ENCODE measurements at places on chromosomes 5 and 9.

DNA sequence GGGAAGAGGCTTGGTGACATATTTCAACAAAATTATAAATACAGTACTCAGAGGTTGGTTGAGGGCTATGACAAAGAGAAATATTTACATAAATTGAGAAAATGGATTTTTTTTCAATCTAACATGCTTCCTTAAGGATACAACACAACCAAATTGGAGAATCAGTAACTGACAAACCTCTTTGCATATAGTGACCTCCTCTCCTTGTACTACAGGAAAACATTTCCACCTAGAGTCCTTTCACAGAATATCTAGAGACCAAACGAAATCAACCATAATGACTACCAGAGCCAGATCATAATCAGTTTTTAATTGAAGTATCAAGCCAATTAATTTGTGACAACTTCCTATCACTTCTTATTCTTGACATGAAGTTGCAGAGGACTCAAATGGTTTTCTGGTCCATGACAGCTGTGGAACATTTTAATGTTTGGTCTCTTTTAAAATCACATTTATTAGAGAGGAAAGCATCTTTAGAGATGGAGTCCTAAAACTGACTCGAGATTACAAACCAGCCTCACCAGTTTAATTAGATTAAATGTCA is 1636.5 kb upstream of the C9orf72 start:
- no peak for DNase-seq

DNA sequence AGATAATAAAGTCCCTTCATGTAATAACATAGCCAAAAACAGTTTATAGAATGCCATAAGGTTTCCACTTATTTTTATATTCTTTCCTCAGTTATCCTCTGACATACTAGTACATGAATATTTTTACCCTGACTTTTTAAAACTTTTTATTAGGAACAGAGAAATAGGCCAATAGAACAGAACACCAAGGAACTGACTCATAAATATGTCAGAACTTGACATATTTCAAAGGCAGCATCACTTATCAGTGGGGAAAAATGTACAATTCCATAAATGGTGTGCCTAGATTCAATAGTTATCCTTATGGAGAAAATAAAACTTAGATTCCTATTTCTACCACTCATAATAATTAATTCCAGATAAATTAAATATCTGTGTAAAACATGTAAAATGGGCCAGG is 9.4 kb downstream of the STARD4 start:
- peak; percentile 64 for DNase-seq

GRCh38 chr5:163914910-163915309 is 409.5 kb downstream of the MAT2B start:
- DNase-seq = no peak

- DNase-seq = no peak
These were observed 49.6 kb upstream of the EIF4EBP3 start for GRCh38 chr5:140497897-140498296.

- DNase-seq = no peak
These were observed 45.9 kb downstream of the PSD2 start for GRCh38 chr5:139841549-139841948.

DNA sequence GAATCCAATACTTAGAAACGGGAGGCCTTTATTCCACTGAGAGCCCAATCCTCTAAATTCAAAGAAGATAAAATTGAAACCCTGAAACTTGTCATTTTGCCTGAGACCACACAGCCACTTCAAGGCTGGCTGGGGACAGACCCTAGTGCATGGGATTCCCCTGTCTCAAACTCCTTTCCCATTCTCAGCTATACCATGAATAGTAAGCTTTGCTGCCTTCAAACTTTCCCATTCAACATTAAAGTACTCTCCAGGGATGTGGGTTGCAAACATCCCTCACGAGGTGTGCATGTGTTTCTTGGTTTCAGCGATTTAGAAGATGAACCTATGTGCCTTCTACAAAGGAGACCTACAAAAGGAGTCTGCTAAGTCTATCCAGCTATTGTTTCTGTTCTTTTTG is 64.6 kb downstream of the GABRB2 start:
- DNase-seq = no peak

DNA sequence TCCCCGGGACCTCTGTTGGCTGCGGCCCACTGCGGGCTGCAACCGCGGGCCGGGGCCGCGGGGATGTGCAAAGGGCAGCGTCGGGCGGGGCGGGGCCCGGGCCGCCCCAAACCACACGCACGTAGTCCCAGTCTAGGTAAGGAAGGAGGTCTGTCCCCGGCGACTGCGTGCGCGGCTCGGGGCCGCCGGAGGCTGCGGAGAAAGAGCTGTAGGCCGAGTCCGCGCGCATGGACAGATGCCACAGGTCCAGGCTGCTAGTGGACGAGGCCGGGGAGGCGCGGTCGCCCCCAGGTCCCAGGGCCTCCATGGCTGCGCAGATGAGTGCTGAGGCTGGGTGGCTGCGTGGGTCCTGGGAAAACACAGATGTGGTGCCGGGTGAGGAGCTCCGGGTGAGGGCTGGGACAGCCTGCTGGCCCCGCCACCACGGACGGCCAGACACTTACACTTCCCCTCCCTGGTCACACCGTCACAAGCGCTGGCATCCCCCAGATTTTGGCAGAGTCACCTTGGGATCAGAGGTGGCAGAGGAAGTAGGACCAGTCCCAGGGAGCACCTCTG is 4.5 kb downstream of the SHROOM1 start:
- no peak for DNase-seq

- no peak for DNase-seq
These were observed 49.6 kb upstream of the SMIM32 start for GRCh38 chr5:136242611-136243010.

DNA sequence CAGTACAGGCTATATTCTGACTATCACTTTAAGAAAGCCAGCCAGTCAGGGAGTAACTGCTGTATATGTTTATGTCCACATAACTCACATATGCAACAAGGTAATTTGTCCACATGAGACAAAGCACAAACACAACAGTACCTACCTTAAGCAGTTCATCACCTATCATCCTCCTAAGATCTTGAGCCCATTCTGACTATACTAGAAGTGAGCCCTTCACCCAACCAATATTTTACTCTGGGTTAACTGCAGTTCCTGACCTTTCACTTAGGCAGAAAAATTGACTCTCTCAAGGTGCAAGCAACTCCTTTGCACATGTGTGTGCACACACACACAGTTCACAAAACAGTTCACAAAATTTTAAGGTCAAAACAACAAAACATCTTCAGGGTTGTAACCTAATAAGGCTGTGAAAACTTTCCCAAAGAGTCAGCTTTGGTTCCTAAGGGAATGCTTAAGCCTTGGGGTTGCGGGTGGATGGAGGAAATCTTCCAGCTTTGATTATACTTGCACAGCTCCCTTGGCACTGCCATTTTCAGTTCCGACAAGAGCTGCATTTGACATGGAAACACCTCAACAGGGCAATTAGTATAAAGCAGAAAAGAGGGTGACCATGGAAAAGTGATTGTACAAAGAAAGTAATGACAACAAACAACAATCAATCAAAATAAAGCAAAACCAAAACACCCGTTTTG is 215.3 kb downstream of the NFIB start:
- DNase-seq = no peak

GRCh38 chr5:137760719-137761516 is 6.8 kb upstream of the HNRNPA0 start:
- DNase-seq = peak; percentile 46

GRCh38 chr5:37448941-37449340 is 69.8 kb downstream of the WDR70 start:
- peak; percentile 62 for DNase-seq

DNA sequence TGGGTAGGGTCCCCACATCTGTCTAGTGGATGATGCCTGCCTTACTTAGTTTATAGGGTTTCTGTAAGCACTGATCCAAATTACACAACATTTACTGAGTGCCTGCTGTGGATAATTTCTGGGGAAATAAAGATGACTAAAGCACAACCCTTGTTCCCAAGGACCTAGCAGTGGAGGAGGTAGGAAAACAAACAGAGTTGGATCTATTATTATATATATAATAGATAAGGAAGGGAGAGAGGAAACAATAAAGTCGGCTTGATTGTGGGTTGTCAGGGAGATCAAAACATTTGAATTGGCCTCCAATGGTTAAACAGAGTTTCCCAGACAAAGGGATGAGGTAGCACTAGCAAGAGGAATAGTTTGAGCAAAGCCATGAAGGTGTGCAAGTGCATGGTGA is 14.0 kb downstream of the IL33 start:
- no peak for DNase-seq

DNA sequence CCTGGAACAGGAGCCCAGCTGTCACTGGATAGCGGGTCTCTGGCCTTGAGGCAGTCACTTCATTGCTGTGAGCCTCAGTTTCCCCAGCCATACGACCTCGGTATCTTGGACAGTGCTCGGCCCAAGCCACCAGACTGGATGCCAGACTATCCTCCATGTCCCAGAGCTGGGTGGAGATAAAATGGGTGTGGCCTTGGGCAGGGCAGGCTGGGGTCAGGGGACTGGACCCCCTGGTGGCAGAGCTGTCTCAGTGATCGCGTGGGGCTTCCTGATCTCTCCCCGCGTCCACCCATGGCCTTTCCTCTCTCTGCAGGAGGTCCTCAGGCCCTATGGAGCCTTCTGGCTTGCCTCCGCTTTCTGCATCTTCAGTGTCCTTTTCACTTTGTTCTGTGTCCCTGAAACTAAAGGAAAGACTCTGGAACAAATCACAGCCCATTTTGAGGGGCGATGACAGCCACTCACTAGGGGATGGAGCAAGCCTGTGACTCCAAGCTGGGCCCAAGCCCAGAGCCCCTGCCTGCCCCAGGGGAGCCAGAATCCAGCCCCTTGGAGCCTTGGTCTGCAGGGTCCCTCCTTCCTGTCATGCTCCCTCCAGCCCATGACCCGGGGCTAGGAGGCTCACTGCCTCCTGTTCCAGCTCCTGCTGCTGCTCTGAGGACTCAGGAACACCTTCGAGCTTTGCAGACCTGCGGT is 10.0 kb downstream of the SLC2A8 start:
- no peak for DNase-seq

DNA sequence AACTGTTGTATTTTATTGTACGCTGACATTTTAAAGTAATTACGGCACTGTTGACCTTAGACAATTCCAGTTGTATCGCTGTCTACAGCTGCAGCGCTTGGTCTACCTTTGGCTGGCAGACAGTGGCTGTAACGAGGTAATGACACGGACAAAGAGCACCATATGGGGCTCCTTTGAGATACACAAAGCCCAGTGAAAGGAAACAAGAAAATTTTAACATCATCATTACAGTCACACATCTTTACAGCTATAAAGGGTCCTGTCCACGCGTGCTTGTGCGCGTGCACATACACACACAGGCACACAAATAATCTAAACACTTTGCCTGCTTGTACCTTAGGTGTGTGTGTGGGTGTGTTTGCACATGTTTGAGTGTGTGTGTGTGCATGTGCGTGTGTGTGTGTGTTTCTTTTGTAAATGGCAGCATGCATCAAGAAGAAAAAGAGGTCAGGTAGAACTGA is 946.0 kb downstream of the NR2F1-AS1 start:
- DNase-seq = no peak

GRCh38 chr9:26754509-26755164 is 138.0 kb downstream of the CAAP1 start:
- no peak for DNase-seq

DNA sequence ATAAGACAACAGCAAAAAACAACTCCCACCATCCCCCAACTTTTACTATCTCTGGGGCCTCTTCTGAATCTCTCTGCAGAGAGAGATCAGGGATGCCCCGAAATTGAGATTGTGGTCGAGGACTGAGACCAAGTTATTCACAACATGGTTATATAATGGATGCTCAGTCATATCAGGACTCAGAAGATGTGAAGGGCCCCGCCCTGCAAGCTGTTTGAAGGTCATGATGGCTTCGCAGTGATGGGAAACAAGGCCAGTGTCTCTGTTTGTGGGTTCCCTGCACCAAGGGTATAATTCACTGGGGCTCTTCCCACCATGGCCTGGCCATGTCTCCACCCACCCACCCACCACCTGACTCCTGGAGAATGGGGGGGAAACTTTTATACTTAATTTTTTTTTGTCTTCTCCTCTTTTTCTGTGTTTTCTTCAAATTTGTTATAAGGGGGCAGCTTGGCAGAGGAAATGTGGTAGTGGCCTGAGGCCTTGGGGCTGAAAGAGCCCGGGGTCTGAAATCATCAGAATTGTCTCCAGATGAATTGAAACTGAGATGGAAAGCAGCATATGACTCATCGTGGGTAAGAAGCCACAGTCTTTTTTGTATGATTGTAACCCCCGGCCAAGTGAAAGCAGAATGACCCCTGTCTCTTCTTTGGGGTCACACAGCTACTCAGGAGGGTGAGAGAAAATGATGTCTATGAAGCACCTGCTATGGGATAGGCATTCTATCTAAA is 15.0 kb upstream of the TEX48 start:
- peak; percentile 67 for DNase-seq

GRCh38 chr5:38381361-38381760 is 123.0 kb downstream of the EGFLAM start:
- DNase-seq = peak; percentile 23

DNA sequence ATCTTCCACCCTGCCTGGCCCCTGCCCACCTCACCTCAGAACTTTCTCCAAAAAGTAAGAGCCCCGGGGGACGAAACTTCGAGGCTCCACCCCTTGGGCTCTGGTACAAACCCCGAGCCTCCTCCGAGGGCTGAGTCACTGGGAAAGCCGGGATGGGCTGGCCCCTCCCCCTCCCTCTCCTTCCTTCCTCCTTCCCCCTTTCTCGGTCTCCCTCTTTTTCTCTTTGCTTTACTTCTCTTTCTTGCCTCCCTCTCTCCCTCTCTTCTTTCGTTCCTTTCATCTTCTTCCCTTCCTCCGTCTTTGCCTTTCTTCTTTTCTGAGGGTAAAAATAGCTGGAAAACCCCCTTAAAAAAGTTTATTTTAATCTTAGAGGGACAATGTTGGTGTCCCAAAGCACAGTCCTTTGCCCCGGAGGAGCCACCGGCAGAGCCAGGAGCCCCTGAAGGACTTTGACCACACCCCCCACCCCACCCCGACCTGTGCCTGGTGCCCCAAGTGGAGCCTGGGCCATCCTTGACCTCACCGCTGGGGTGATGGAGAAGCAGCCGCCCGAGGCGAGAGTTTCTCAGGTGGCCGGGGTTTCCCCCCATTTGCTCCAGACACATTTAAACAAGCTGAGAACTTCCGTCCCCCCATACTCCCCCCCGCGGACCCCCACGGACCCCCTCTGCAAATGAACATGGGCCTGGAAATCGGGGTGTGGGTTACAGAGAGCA is 5.7 kb upstream of the NOTCH1 start:
- peak; percentile 89 for DNase-seq

GRCh38 chr5:53478411-53479044 is 1.9 kb upstream of the FST start:
- DNase-seq = peak; percentile 73

DNA sequence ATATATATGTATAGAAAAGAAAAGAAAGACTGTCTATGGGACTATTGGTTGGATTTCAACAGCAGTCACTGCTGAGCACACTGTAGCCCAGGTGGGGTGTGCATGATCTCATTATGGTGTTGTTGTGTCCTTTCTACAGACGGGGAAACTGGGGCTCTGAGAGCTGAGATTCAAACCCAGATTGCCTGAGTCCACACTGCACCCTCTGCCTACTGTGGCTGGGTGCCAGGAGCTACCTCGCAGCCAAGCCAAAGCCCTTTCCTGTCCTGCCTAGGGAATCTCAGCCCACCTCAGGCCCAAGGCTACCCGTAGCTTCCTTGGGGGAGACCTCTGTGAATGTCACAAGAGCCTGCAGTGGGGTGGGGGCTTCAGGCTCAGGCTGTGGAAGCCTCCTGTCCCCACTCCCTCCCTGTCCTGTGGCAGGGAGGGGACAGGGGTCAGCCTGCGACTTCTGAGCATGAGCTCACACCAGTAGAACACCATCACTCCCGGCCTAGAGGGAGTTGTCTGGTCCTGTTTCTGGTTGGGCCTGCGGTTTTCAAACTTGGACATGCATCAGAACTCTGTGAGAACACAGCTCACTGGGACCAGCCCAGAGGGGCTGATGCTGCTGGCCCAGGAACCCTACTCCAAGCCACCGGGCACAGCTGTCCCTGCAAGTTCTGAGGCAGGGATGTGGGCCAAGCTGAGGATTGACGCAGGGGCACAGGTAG is 7.9 kb upstream of the NINJ1 start:
- no peak for DNase-seq
